Suppressor macrophage treated with lipopolysaccharide for 1 hour (primary cell): ENCODE measurements at places on chromosomes 2 and 18.

DNA sequence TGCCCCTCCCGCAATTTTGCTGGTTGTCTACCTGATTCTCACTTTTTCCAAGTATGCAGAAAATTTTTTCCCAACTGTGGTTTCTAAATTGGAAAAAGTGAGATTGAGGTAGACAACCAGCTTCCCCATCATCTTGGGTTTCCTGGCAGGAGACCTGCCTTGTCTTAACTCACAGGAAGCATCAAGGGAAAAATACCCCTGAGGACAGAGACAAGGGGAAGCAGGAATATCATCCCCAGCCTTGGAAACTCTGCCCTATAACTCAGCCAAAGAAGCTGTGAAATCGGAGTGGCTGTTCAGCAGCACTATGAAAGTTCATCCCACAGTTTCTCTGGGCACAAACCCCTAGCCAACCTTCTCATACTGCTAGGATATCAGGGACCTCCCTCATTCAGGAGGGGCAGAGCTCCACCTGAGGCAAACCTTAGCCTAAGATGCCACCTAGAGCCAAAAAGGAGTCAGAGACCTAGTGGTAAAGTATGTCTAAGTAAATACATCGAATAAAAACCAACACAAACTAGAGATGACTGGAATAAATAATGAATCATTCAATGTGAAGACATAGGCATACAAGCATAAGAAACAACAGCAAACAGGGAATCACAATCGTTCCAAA is 68.2 kb downstream of the ZSWIM2 start:
- no peak for DNase-seq

GRCh38 chr2:227826019-227826521 is 12.4 kb downstream of the CCL20 start:
- DNase-seq = no peak

DNA sequence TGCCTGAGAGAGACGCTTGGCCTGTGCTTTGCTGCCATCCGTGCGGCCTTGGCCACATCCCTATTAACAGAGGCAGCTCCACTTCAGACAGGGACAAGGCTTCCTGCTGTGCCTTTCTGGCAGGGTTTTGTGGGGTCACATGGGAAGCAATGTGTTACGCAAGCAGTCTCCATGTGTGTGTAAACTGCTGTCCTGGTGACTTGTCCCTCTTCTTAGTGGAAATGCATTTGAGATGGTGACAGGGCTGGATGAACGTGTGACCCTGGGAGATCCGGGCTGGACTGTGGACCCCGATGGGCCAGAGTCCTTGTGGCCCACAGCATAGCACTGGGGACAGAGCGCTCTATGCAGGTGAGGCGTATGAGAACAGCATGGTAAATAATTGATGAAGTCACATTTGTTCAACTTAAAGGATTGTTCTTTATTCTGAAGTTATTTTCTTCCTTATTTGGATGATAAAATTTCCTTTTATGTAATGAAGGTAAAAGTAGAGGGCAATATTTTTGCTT is 23.2 kb downstream of the ASB1 start:
- peak; percentile 74 for DNase-seq

DNA sequence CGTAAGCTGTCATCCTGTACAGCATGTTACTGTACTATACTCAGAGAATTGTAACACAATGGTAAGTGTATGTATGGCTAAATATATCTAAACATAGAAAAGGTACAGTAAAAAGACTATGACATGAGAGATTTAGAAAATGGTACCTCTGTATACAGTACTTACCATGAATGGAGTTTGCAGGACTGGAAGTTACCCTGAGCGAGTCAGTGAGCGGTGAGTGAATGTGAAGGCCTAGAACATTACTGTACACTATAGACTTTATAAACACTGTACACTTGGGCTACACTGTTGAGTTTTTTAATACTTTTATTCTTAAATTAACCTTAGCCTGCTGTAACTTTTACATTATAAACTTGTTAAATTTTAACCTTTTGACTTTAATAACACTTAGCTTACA is 1.5 kb downstream of the DDX18 start:
- DNase-seq = no peak

- DNase-seq = no peak
Measured at GRCh38 chr18:68817584-68817983, 19.7 kb downstream of the CCDC102B start.

DNA sequence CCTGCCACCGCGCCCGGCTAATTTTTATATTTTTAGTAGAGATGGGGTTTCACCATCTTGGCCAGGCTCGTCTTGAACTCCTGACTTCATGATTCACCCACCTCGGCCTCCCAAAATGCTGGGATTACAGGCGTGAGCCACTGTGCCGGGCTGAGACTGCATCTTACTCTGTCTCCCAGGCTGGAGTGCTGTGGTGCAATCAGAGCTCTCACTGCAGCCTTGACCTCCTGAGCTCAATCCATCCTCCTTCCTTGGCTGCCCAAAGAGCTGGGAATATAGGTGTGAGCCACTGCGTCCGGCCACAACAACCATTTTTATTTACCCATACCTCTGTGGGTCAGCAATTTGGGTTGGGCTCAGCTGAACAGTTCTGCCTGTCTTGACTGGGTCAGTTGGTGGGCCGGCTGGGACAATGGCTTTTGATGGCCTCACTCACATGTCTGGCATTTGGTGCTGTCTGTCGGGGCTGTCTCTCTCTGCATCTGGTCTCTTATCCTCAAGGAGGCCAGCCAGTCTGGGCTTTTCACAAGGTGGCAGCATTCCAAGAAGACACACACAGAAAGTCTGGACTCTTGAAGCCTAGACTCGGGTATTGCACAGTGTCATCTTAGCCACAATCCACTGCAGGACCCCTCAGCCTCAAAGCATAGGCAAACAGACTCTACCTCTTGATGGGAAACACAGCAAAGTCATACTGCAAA is 116.8 kb upstream of the GATA6 start:
- DNase-seq = no peak

DNA sequence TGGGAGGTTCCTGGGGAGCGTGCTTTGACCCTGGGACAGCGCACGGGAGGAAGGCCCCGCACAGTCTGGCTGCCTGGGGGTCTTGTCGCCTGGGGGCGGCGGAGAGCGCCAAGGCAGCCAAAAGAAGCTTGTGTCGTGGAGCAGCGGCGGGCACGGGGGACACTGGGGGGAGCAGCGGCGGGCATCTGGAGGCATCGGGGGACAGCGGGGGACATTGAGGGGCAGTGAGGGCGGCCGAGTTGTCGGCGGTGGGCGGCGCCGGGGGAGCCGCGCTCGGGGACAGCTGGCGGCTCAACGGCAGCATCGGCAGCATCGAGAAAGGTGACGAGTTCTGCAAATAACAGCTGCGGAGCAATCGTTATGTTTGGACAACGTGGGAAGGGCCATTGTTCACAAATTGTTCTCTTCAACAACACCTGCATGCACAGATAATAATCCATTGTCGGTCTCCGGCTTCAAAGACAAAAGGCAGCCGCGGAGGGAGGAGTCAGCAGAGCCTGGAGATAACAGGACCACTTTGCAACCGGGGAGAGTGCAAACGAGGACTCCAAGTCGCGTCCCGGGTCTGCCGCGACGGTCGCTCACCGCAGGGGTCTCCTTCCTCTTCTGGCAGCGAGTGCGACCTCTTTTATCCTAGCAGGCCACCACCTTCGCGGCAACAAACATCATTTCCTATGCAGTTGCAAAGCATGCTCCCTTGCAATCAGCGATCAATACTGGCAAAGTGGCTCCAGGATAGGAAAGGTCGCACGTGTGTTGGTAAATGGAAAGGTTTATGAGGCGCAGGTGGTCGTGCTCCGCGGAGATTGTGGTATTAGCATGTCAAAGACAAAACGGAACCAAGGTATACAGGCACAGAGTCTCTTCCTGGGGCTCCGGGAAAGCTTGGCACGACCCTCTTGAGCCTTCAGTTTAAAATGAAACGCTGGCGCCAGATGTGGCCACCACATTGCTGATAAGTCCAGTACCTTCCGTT is 132.3 kb upstream of the DLX2 start:
- no peak for DNase-seq

DNA sequence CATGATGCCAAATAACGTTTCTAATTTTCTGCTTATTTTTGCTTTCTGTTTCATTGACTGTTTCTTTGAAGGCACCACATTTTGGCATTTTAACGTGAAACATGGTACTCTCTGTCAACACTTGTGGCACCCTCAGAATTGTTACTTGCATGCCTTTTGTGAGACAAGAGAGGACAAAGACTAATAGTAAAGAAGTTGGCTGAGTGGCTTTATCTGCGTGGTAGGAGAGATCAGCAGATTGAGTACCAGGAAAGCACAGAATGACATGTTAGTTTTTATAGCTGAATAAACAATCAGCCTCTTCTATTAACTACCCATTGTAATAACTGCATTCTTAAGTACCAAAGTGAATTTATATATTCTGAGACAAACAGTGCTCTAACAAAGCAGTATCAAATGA is 8.6 kb downstream of the ZNF638 start:
- DNase-seq = no peak

- no peak for DNase-seq
Measured at GRCh38 chr18:61062258-61062657, 271.0 kb upstream of the CDH20 start.

- no peak for DNase-seq
Measured at GRCh38 chr2:51224790-51225189, 192.9 kb upstream of the NRXN1 start.

GRCh38 chr2:41127351-41127750 is 675.5 kb upstream of the SLC8A1 start:
- DNase-seq = no peak

DNA sequence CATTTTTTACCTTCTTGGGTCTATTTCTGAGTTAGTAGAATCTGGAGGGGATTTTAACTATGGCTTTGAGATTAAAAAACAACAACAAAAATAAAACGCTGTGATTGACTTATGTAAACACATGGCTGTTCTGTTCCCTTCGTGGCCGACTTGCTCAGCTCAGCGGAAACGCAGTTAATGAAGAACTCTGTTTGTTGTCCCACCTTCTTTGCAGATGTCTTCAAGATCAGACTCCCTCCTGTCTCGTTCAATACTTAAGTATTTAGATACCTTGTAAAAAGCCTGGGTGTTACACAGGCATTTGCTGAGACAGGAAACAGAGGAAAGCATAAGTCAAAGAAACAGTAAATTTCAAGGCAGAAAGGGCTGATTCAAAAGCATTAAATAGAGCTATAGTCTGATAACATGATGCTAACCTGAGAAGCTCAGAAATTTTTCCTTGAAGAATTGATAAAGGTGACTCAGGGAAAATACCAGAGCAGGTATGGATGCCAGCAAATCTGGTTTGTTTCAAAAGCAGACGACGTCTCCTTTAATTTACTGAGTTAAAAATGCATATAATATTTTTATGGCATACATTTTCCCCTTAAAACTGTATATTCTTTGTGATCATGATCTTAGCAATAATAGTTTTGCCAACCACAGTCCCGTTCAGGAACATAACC is 21.7 kb upstream of the POLI start:
- DNase-seq = no peak
